Activated CD8-positive, alpha-beta T cell treated with anti-CD3 and anti-CD28 coated beads, Interleukin-2, amount 10 ng/mL, durations not matched to agents 7 days and 5 days (primary cell): ENCODE measurements at places on chromosomes 12 and 14. TPM values are rescaled to one million over a fixed set of nuclear protein-coding genes. Genes with fewer than 3 reads are reported as not detected.

DNA sequence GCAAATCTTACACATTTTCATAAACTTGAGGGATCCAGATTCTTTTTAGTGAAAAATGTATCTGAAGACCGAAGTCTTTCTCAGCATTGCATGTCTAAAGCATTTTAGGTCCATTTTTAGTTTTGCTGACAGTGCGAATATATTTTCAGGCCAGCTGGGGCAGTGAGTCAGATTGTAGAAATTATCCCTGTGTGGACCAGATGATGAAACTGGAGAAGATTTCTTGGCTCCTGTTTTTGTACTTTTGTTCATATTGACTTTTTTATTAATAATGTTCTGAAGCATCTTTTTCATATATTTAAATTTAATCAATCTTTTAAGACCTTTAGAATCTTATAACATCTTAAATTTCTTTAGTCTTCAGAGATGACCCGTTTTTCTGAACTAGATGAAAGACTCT is 173.1 kb downstream of the FLRT2 start:
- H3K4me1 ChIP-seq, result no peaks in the 10 kb centered on the region
- H3K36me3 ChIP-seq, result no peaks in the 10 kb centered on the region
- no peak overlapping the region for H3K27ac ChIP-seq

GRCh38 chr12:79309039-79309438 is 381.7 kb downstream of the PAWR start:
- H3K36me3 ChIP-seq, result no peaks in the 10 kb centered on the region
- DNase-seq, result no peak
- no peak overlapping the region for H3K4me3 ChIP-seq
- H3K27me3 ChIP-seq, result no peaks in the 10 kb centered on the region
- no peak overlapping the region for H3K27ac ChIP-seq
- no peaks in the 10 kb centered on the region for H3K4me1 ChIP-seq

RNF212B gene
- total RNA-seq, result not detected

- peaks cover 77% of the 10 kb centered on the region for H3K4me1 ChIP-seq
- no peaks in the 10 kb centered on the region for H3K27me3 ChIP-seq
- DNase-seq, result no peak
- H3K36me3 ChIP-seq, result peaks cover 95% of the 10 kb centered on the region
- no peak overlapping the region for H3K27ac ChIP-seq
Observed at GRCh38 chr12:67658486-67658885, 9.9 kb downstream of the DYRK2 start.

- peaks cover 63% of the 10 kb centered on the region for H3K36me3 ChIP-seq
- no peaks in the 10 kb centered on the region for H3K27me3 ChIP-seq
- no peak overlapping the region for H3K4me3 ChIP-seq
Observed at GRCh38 chr12:132719141-132719953, 8.7 kb downstream of the PGAM5 start.

CLEC2B gene
- total RNA-seq, result 58.8 TPM

GRCh38 chr12:122732170-122732569 is 1.5 kb upstream of the HCAR1 start:
- no peaks in the 10 kb centered on the region for H3K27me3 ChIP-seq
- H3K36me3 ChIP-seq, result peaks cover 2% of the 10 kb centered on the region
- peak overlapping the region; percentile 50 for H3K27ac ChIP-seq
- H3K4me1 ChIP-seq, result peaks cover 54% of the 10 kb centered on the region
- no peak overlapping the region for H3K4me3 ChIP-seq

DNA sequence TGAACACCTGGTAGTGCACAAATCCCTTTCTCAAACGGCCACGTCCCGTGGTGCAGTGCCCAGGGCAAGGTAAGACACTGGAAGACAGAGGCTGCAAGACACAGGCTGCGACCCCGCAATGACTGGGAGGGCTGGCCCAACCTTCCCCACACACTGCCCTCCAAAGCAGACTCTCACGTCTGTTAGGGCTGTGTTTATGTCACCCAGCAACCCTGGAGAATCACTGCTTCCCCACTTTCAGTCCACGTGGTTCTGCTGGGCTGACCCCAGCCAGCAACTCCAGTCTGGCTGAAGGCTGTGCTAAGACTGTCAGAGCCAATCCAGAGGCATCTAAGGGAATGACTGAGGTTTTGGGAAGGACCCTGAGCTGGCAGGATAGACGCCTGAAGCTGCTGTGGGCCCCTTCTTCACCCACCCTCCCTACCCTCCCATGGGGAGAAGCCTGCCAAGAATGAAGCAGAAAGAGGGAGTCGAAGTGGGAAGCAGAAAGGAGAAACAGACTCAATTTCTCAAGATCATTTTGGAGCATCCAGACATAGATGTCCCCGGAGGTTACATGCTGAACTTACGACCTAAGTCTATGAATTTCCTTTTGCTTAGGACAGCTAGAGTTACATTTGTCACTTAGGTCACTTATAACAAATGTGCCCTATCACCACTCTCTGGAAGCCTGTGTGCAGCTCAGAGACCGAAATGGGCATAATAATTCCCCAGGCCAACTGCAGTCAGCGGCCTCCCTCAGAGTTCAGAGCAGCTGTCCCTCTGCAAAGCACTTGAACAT is 11.7 kb downstream of the KDM2B start:
- no peak overlapping the region for H3K4me3 ChIP-seq
- DNase-seq, result no peak
- no peak overlapping the region for H3K27ac ChIP-seq
- H3K27me3 ChIP-seq, result no peaks in the 10 kb centered on the region

TAS2R50 gene
- 0.95 TPM for total RNA-seq

GRCh38 chr14:95274874-95275273 is 44.8 kb downstream of the CLMN start:
- H3K27me3 ChIP-seq, result no peaks in the 10 kb centered on the region
- no peak overlapping the region for H3K4me3 ChIP-seq
- H3K4me1 ChIP-seq, result peaks cover 3% of the 10 kb centered on the region
- DNase-seq, result no peak
- no peak overlapping the region for H3K27ac ChIP-seq

GRCh38 chr12:835754-836518 is 83.6 kb downstream of the WNK1 start:
- H3K36me3 ChIP-seq, result peaks cover 47% of the 10 kb centered on the region
- H3K27ac ChIP-seq, result no peak overlapping the region
- no peaks in the 10 kb centered on the region for H3K4me1 ChIP-seq
- no peak for DNase-seq
- no peaks in the 10 kb centered on the region for H3K27me3 ChIP-seq

DNA sequence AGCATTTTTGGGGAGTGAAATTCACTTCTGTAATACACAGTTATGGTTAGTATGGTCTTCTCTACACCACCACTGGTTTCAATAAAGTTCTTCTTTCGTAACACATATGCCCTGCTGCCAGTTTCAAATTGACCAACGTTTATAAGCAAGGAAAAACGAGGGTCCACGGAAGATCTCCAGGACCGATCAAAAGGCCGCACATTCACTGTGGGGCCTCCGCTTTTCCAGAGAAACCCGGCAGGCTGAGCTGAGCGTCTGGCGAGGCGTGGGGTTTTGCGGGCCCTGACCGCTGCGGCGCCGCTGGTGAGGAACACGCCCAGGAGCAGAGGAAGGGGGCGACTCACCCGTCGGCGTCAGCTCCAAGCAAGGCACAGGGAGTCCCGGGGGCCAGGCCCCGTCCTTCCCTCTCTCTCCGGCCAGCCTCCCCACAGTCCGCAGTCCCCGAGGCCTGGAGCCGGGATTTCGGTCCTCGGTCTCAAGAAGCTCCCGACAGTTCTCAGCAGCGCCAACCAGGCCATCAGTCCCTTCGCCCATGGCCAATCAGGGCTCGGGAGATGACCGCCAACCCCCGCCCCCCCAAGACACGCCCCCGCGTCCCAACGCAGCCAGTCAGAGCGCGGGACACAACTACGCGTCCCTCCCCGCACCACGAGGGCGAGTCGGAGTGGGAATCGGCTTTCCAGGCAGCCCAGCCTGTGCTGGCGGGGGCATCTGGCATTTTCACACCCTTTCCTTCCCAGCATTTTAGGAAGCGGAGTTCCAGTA is at the start of gene MTERF2:
Gene MTERF2 (minus strand): TSS at position 522 of the 765 bp plus-strand sequence. CDS start 8,432 bp downstream, outside the sequence.
- peaks cover 36% of the 10 kb centered on the region for H3K4me1 ChIP-seq
- peaks cover 22% of the 10 kb centered on the region for H3K36me3 ChIP-seq
- H3K27me3 ChIP-seq, result no peaks in the 10 kb centered on the region

- H3K27me3 ChIP-seq, result peaks cover 4% of the 10 kb centered on the region
- H3K4me1 ChIP-seq, result peaks cover 27% of the 10 kb centered on the region
- peak overlapping the region; percentile 100 for H3K27ac ChIP-seq
- peak overlapping the region; percentile 100 for H3K4me3 ChIP-seq
- peaks cover 39% of the 10 kb centered on the region for H3K36me3 ChIP-seq
Observed at GRCh38 chr14:30559638-30560091, 707 bp downstream of the G2E3 start.

GRCh38 chr12:124871297-124871696 is 7.6 kb upstream of the SCARB1 start:
- no peak overlapping the region for H3K27ac ChIP-seq
- no peak for DNase-seq
- H3K36me3 ChIP-seq, result no peaks in the 10 kb centered on the region

GLT1D1 gene
- total RNA-seq, result not detected

GRCh38 chr12:69901221-69901905 is 76.3 kb downstream of the MYRFL start:
- H3K27me3 ChIP-seq, result no peaks in the 10 kb centered on the region
- H3K4me1 ChIP-seq, result no peaks in the 10 kb centered on the region
- DNase-seq, result no peak
- no peak overlapping the region for H3K27ac ChIP-seq

GRCh38 chr12:85552461-85552860 is 272.4 kb downstream of the ALX1 start:
- H3K36me3 ChIP-seq, result no peaks in the 10 kb centered on the region
- no peaks in the 10 kb centered on the region for H3K27me3 ChIP-seq
- H3K4me1 ChIP-seq, result no peaks in the 10 kb centered on the region
- H3K27ac ChIP-seq, result no peak overlapping the region
- no peak overlapping the region for H3K4me3 ChIP-seq
- no peak for DNase-seq

DNA sequence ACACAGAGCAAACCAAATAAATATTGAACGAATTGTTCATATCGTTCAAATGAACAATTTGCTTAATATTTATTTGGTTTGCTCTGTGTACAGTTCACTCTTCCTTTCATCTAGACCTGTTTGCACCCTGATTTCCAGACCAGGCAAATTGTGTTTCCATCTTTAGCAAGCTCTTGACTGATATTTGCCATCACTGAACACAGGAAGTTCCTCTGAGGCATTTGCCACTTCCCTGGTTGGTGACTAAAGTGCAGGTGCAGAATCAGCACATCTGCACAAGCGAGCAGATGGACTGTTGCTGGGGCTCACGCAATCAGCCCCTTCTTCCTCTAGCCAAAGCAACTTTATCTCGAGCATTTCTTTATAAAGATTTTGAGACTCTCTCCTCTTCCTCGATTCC is 112.9 kb downstream of the DAAM1 start:
- H3K4me3 ChIP-seq, result peak overlapping the region; percentile 12
- peaks cover 47% of the 10 kb centered on the region for H3K4me1 ChIP-seq
- peak; percentile 67 for DNase-seq

SLC39A5 gene
- 0.52 TPM for total RNA-seq

OR4K15 gene
- total RNA-seq, result not detected

SCARB1 gene
- 14.6 TPM for total RNA-seq

- H3K4me3 ChIP-seq, result no peak overlapping the region
- H3K4me1 ChIP-seq, result no peaks in the 10 kb centered on the region
- DNase-seq, result no peak
Observed at GRCh38 chr12:50102646-50103309, 1.0 kb upstream of the GPD1 start.

GRCh38 chr14:99807413-99808153 is 14.4 kb downstream of the EML1 start:
- no peak for DNase-seq
- H3K36me3 ChIP-seq, result no peaks in the 10 kb centered on the region
- no peak overlapping the region for H3K27ac ChIP-seq
- no peaks in the 10 kb centered on the region for H3K4me1 ChIP-seq
- peaks cover 21% of the 10 kb centered on the region for H3K27me3 ChIP-seq

DNA sequence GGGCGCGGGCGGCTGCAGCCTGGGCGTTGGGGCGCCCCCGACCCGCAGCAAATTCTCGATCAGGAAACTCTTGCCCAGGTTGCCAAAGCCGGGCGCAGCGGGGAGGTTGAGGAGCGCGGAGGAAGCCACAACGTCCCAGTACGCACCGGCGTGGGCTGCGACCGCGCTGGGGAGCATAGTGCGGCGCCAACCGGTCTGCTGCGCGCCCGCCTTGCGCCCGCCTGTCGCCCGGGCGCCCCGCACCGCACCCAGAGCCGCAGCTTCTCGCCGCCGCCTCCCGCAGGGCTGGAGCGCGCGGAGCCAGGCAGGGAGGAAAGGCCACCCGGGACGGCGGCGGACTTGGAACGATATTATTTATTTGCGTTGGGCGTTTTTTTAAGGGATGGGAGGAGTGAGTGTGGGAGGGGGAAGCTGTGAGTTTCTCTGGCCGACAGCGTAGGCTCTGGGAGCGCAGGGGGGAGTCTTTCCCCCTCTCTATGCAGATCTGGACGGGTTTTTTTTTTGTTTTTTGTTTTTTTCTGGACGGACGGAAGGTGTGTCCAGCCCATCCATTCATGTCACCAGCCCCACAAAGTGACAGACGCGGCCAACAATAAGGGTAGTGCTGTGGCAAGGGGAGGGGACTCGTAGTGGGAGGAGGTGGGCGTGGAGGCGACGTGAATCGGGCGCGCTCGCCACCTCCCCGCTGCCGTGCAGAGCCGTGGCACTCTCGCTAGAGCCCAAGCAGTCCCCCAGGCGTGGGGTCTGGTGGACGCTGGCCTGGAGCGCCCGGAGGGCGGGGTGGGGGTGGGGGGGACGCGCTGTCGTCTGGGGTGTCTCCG is at the start of gene DBX2:
Gene DBX2 (minus strand): TSS at position 349 of the 821 bp plus-strand sequence. CDS start 172 bp downstream, at position 177.
- no peak for DNase-seq
- no peaks in the 10 kb centered on the region for H3K36me3 ChIP-seq
- H3K27ac ChIP-seq, result no peak within 1 kb of the TSS
- peak within 1 kb of the TSS; percentile 45 for H3K4me3 ChIP-seq

GRIN2B gene
- not detected for total RNA-seq

SALL2 gene
- 1.9 TPM for total RNA-seq

GRCh38 chr14:24198814-24199524 is 3.7 kb upstream of the TM9SF1 start:
- no peak for DNase-seq
- no peaks in the 10 kb centered on the region for H3K27me3 ChIP-seq
- H3K4me1 ChIP-seq, result peaks cover 41% of the 10 kb centered on the region
- peaks cover 63% of the 10 kb centered on the region for H3K36me3 ChIP-seq
- H3K4me3 ChIP-seq, result no peak overlapping the region

OVCH1 gene
- not detected for total RNA-seq
